Kidney tubule cell (primary cell): ENCODE measurements at places on chromosomes 5 and 9.

DNA sequence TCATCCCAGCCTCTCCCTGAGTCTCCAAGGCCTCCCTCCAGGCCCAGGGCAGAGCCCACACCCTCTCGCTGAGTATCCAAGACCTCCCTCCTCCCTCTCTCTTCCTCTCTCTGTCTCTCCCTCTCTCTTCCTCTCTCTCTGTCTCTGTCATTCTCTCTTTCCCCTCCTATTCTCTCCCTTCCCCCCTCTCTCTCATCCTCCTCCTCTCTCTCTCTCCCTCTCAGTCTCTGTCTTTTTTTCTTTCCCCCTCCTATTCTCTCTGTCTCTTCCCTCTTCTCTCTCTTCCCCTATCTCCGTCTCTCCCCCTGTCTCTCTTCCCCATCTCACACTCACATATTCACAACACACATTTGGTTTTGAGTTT lies 8.1 kb downstream of the SLC6A19 start:
- no peak for DNase-seq

DNA sequence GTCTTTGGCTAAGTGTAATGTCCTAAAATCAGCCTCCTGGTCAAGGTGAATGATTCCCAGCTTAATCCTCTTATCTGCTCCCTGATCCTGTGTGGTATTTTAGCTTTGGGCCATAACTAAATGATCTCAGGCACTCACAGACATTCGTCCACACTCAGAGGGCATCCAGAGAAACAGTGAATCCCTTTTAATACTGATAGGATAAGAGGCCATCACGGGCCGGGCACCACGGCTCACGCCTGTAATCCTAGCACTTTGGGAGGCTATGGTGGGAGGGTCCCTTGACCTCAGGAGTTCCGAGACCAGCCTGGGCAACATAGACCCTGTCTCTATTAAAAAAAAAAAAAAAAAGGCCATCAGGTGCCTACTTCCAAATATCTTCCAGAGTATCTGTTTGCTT lies 6.3 kb downstream of the PDCL start:
- no peak for DNase-seq

DNA sequence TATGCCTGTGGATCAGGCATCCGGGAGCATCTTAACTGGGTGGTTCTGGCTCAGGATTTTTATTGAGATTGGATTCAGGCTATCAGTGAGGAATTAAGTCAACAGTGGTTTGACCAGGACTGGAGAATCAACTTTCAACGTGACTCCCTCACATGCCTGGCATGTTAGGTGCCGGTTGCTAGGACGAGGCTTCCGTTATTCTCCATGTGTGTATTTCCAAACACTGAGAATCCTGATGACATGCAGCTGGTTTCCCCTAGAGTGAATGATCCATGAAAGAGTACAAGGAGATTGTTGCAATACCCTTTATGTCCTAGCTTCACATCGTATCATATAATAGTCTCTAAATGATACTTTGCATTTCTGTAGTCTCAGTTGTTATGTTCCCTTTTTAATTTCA lies 529.2 kb downstream of the ANXA1 start:
- DNase-seq = peak; percentile 21

DNA sequence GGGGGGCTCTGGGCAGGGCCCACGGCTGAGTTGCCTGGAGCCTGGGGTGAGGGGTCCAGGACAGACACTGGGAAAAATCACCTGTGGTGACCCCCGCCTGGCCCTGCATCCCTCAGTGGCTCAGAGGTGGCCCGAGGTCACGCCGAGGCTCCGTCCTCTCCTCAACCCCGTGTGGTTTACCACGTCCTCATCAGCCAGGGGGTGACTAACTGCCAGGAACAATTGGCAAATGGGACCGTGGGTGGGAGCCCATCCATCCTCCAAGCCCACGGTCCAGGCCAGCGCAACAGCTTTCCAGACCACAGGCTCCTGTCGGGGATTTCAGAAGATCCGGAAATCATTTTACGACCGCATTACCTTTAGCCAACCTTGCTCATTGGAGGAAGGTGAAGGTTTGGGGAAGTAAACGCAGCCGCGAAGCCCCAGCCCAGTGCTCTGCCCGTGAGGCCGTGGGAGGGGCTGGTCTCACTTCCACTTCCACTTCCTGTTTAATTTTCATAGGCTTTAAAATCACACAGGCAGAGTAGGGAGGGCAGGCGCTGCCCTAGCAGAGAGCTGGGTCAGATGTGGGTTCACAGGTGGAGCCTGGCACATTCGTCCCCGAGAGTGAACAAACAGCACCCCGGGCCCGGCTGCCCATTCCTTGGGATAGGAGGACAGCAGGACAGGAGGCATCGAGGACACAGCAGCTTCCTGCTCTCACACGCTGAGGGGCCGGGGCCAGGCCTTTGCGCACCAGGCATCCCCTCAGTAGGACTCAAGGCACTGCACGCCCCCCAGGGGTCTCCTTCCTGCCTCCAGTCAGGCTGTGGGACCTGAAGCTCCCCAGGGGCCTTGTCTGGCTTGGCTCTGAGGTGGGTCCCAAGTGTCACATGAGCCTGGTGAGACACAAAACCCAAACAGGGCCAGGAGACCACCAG lies 19.8 kb upstream of the SLC9A3 start:
- DNase-seq = no peak

DNA sequence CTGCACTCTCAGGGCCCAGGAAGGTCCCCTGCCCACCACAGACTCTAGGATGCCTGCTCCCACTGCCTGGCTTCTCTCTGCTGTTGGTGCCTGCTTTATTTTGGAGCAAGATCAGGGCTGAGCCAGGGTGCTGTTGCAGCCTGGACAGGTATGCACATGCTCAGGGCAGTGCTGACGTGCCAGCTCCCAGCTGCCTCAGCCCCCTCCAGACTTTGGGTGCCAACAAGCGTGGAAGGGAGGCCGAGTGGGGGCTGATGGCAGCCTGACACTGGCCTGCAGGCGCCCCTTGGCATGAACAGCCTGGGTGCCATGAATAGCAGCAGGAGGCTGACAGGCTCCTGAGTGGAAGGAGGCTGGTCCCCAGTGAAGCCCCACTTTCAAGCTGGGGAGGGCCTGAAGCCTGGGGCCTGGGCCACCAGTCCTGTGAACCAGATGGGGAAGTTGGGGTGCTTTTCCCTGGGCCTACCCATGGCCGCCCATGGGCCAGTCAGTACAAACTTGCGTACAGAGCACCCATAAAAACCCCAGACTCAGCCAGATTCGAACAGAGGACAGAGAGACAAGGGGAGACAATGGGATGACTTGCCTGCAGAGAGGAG lies 6.8 kb downstream of the AMBP start:
- no peak for DNase-seq

DNA sequence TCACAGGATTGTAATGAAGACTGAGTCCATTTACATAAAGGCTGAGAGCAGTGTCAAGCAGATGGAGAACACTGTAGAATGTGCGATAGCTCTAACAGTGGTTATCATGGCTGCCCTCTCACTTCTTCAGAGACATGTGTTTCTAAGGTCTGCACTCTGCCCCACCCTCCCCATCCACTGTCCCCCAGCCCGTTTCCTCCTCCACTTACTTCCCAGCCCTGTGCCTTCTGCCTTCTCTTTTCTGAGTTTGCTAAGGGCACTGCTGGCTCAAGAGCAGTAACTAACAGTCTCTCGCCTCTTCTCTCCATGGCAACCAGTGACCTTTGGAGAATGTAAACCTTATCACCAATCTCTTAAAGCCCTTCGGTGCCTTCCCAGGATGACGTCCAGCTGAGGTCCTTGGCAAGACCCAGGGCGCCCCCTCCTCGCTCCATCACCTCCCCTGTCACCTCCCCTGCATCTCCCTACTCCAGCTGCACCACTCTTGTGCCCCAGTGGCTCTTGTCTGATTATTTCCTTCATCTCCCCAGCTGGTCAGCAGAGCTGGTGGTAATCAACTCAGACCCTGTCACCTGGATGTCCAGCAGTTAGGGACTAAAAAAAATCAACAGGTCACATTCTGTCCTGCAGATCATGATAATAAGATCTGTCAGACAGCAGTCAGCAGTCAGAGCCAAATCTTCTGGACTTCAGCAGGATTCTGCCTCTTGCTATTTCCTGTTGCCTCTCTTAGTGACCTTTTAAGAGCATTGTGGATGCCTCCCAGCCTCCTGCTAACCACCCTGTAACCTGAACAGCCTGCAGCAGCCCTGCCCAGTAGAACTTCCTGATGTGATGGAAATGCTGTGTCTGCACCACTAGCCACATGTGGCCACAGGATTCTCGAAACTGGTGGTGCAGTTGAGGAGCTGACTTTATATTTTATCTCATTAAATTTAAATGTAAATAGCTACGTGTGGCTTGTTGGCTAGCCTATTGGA lies 9.0 kb downstream of the FXN start:
- peak; percentile 63 for DNase-seq

DNA sequence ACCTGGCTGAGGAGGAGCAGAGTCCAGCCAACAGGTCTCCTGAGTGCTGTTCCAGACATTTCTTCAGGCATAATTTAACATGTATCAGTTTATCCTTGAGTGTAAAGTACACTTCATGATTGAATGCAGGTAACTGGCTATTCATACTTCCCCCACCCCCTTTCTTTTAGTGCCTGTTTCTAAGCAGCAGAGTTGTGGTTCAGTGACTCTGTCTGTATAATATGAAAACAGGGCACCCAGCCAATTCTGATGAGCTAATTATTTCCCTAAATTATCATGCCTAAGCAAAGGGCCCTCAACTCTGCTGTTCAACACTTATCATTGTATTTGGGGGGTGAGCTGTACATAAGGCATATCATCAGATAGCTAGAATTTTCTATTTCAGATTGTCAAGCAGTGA lies 51.9 kb upstream of the ZSWIM6 start:
- peak; percentile 93 for DNase-seq

GRCh38 chr9:38443181-38443580 lies 18.9 kb upstream of the IGFBPL1 start:
- DNase-seq = peak; percentile 66

- DNase-seq = peak; percentile 78
Observed at GRCh38 chr5:82641331-82642003, 363.3 kb upstream of the RPS23 start.

DNA sequence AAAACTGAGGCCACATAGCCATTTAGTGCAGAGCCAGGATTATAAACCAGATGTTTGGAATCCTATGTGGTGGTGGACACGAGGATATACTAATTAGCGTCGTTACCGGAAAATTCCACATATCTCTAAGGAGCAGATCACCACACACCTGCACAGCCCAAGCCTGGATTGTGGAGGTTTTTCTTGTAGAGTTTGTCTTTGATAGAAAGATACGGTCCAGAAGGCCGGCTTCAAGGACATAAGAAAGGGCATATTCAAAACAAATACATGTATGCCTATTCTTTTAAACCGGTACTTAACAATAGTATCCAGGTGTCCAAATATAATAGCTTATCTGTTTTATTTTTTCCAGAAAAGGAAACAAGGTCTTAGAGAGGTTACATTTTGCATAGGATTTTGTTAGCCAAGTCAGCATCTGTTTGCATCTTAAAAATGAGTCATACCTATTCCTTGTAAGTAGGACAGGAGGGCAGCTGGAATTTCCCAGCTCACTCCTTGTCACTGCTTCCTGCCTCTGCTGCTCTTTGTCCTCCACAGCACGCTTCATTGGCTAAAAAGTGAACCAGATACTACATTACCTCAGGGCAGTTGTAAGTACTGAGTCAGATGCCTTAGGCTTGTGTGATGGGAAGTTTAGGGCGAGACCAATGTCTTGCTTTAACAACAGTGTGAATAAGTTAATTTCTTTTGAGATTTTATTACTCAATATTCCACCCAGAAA lies 3.6 kb downstream of the TMC1 start:
- DNase-seq = peak; percentile 100

DNA sequence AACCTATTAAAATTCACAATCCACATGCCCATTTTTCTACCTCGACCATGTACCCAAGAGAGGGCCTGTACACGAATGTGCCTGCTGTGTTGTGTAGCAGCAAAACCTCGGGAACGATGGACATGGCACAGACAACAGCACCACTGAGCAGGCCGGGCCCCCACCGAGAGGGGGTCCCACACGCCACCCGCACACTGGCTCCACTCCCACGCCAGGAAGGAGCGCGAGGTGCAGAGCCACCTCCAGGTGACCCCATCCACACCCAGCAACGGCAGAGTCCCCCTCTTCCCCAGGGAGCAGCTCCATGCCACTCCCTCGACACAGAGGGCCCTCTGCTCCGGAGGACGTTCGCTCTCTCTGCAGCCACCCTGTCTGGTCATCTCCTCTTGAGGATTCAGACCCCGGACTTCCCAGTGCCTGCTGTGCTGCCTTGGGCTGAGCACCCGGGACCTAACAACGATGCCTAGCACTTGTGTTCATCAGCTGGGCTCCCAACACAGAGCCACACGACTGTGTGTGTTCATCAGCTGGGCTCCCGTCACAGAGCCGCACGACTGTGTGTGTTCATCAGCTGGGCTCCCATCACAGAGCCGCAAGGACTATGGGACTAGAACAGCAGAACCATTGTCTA lies 25.3 kb upstream of the ADAMTS2 start:
- no peak for DNase-seq

DNA sequence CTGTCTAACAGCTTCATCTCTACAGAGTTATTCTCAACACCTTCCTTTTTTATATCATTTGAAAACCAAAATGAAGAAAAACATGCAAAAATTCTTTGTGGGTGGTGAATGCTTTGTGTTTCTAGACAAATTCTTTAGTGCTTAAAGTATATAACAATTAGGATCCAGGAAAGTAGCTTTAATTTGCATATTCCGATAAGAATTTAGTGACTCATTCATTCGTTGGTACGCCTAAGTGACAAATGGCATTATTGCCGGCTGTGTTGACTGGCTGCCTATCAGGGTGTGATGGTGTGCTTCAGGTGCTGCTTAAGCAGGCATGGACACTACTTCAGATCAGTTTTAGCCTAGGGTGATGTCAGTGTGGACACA lies 35.2 kb downstream of the LMNB1 start:
- no peak for DNase-seq

DNA sequence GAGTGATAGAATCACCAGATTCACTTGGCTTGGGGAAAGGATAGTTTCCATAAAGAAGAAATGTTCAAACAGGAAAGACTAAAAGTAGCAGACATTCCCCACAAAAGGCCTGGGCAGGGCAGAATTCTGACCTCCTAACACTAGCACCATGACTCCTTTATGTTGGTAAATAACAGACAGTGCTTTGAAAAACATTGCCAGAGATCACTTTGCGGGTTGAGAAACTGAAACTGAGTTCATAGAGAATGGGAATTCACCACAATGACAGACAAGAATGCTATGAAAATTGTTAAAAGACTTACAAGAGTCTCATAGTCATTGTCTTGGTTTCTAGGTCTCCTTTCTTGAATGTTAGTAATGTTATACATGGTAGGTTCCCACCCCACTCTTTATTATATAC lies 172.5 kb upstream of the GLRA1 start:
- no peak for DNase-seq

GRCh38 chr9:89838621-89839020 lies 233.8 kb downstream of the GADD45G start:
- DNase-seq = no peak

GRCh38 chr5:64680289-64680688 lies 10.0 kb upstream of the SHISAL2B start:
- DNase-seq = peak; percentile 19

DNA sequence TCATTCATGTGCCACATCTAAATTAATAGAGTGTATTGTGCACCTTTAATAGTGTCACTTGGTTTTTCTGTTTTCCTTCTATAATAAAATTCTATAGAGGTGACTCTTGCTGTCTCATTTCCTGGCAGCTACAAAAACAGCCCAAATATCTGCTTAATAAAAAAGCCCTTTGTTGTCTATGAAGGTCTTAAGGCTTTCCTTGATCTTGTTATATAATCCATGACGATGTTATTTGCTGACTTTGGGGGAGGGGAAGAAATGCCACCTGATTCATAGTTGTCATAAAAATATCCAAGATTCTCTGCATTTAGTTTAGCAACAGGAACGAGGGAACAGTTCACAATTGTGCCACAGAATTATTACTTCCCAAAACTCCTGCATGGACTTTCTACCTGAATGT lies 31.3 kb downstream of the CPEB4 start:
- DNase-seq = peak; percentile 73
